ENCODE measurements at places on chromosomes 5 and 9.

- DNase-seq = no peak
These were observed 1.1 kb upstream of the ELL2 start for GRCh38 chr5:95962785-95963184.

- no peak for DNase-seq
These were observed 140.0 kb downstream of the EPB41L4A start for GRCh38 chr5:112279082-112279481.

DNA sequence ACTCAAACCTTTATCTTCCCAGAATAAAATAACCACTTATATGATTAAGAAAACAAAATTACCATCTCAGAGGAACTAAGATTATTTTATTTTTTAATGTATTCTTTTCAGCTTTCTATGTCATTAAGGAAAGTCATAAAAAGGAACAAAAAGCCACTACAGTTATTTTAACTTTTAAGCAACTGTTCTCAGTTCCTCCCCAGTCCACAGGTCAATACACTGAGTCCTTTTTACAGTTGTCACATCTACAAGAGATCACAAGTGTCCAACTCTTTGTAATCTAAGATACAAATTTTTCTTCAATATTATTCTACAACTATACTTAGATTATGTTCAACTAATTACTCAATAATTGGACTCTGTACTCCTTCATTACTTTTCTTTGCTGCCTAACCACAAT lies 782.8 kb upstream of the ACO1 start:
- no peak for DNase-seq

DNA sequence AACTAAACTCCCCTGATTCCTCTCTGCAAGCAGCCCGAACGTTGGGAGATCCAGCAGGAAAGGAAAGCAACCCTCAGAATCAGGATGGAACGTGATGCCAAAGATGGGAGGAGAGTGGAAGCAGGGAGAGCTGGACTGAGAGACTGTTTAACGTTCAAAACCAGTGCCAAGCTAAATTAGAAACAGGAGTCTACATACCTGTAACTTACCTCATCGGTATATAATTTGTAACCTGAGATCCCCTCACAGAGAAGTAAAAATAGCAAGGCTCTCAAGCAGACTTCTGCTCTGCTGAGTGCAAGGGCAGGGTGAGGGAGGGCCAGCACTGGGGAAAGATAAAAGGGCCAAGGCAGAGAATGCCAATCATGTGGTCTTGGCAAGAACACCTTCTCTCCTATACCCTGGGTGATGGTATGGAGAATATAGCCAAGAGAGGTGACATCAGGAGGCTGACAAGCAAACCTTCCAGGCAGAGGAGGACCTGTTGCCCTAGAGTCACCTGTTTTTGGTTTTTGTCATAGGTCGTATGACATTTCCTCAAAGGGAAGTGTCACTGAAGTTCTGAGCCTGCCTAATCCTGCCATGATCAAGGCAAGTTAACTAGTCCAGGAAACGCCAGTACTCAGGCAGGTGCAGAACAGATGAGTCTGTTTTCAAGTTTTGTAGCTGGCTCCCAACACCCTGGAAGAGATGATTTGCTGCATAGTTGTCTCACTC lies 472.0 kb downstream of the NFIB start:
- no peak for DNase-seq

- no peak for DNase-seq
These were observed 169.4 kb upstream of the TMEM161B start for GRCh38 chr5:88438006-88438405.

DNA sequence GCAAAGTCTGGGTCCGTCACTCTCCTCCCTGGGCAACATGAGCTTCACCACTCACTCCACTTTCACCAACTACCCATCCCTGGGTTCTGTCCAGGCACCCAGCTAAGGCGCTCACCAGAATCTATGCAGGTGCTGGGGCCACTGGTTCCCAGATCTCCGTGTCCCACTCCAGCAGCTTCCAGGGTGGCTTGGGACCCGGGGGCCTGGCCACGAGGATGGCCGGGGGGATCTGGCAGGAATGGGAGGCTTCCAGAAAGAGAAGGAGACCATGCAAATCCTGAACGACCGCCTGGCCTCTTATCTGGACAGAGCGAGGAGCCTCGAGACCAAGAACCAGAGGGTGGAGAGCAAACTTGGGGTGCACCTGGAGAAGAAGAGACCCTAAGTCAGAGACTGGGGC lies 1611.0 kb upstream of the ACO1 start:
- DNase-seq = no peak

- no peak for DNase-seq
These were observed 78.6 kb downstream of the PCDH1 start for GRCh38 chr5:141799507-141800167.

- DNase-seq = no peak
These were observed 68.2 kb downstream of the PHF2 start for GRCh38 chr9:93644397-93645088.

GRCh38 chr5:133401731-133402347 lies 210.5 kb downstream of the FSTL4 start:
- no peak for DNase-seq

- no peak for DNase-seq
These were observed 457.3 kb downstream of the DMAC1 start for GRCh38 chr9:7342229-7342628.

DNA sequence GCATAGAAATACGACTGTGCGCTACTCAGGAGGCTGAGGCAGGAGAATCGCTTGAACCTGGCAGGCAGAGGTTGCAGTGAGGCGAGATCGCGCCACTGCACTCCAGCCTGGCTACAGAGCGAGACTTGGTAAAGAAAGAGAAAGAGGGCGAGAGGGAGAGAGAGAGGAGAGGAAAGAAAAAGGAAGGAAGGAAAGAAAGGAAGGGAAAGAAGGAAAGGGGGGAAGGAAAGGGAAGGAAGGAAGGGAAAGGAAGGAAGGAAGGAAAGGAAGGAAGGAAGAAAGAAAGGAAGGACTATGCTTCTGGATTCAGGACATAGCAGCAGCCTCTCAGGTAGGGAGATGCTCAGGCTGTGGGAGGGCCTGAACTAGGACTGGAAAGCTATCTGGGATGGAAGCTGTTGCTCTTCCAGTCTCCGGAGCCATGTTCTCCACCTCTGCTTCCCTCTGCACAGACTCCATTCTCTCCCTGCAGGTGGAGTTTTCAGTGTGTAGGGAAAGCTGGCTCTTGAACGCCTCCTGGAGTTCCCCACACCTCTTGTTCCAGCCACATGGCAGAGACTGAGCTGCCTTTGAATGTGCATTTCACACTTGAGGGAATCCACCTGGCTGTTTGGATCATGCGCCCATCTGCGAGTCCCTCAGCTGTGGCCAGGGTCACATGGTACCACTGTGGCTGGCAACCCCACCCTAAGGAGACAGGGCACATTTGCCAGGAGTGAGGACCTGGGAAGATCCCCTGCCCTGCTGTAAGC lies 9.1 kb downstream of the SWI5 start:
- DNase-seq = no peak

GRCh38 chr9:123742009-123742767 lies 187.7 kb downstream of the DENND1A start:
- no peak for DNase-seq

DNA sequence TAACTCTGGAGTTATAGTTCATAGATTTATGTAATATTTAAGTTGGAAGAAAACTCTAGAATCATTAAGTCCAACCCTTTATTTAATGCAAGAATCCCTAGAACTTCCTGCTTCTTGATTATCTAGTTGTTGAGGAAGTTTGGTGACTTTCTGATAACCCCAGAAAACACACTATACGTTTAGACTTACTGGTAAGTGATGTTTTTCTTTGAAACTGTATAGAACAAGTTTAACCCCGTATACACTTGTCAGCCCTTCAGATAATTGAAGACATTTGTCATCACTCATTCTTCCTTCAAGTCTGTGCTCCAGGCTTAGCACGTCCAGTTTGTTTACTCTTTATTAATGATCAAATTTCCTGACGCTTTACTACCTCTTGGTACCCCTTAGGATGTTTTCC lies 9.0 kb downstream of the NDUFS4 start:
- no peak for DNase-seq

DNA sequence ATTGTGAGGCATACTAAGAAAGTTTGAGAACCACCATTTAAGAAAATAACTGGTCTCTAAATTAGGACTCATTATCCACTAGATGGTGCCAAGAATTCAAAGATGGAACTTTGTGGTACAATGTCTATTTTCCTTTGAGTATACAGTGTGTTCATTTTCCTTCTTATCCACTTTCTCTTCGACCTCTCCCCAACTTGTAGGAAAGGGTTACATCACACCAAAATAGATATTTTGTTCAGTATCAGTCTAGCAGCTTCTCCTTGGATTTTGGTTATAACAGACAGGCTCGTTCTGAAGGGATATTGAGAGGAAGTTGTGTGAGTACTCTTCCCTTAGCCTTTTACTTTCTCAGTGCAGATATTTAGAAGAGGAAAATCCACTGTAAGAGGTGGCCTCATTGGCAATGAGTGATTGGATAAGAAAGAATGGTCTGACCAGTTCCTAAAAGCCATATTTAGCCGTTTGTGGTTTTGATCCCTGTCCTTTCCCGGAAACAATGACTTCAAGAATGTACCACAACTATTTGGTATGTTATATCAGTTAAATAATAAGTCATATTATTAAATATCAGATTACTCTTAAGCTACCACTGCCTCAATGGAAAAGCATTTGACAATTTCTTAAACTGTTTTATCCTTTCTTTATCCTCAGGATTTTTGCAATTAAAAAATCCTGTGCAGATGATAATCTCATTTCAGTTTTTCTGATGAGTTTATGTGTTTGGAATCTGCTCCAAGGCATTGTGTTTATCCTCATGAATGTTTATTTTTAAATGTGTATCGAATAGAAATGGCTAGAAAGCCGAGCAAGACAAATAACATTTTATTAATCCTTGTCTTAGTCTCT lies 69.0 kb upstream of the GRAMD2B start:
- DNase-seq = no peak

Measured in activated CD4-positive, alpha-beta T cell treated with anti-CD3 and anti-CD28 coated beads, Interleukin-2, amount 50 U/mL, for 4 hours (primary cell).